ENCODE measurements at places on chromosomes 7 and 10. TPM values are rescaled to one million over a fixed set of nuclear protein-coding genes. Genes with fewer than 3 reads are reported as not detected.

DNA sequence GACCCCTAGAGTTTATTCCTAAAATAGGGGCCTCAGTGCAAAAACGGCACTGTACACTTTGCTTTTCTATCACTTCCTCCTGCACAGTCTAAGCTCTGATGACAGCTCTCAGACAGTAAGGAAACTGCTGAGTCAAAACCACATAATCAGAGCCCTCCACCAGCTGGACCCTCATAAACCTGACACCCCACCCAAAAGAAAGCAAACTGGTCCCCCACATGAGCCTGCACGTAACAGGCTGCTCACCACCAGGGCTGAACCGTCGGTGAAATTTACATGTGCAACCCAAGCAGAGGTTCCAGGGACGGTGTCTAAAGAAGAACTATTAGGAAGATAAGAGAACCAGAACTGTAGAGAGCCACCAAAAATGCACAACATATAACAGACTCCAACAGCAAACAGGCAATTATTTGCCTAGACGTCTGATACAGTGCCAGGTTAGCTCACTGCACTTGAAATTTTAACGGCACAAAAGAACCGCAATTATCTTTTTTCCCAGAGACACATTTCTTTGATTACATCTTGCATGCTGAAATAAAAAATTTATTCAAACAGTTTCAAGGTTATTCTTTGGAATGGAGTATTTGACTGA, 19.6 kb downstream of the SGMS1 start:
- no peaks in the 10 kb centered on the region for H3K27me3 ChIP-seq
- H3K36me3 ChIP-seq = no peaks in the 10 kb centered on the region
- DNase-seq = no peak
- H3K4me1 ChIP-seq = peaks cover 93% of the 10 kb centered on the region

GRCh38 chr10:87852089-87852488, 11.2 kb downstream of the KLLN start:
- H3K36me3 ChIP-seq = no peaks in the 10 kb centered on the region
- H3K4me1 ChIP-seq = no peaks in the 10 kb centered on the region
- no peak overlapping the region for H3K4me3 ChIP-seq
- DNase-seq = no peak
- H3K27ac ChIP-seq = no peak overlapping the region
- no peaks in the 10 kb centered on the region for H3K27me3 ChIP-seq

GRCh38 chr7:28755255-28755654, 202.9 kb downstream of the TRIL start:
- H3K27me3 ChIP-seq = no peaks in the 10 kb centered on the region
- no peaks in the 10 kb centered on the region for H3K36me3 ChIP-seq
- H3K4me3 ChIP-seq = no peak overlapping the region

GRCh38 chr7:76326646-76327233, 24.3 kb downstream of the HSPB1 start:
- H3K36me3 ChIP-seq = peaks cover 56% of the 10 kb centered on the region
- no peak for DNase-seq
- H3K27ac ChIP-seq = peak overlapping the region; percentile 60
- no peak overlapping the region for H3K4me3 ChIP-seq
- H3K4me1 ChIP-seq = peaks cover 96% of the 10 kb centered on the region

- DNase-seq = no peak
- no peaks in the 10 kb centered on the region for H3K4me1 ChIP-seq
- peaks cover 29% of the 10 kb centered on the region for H3K36me3 ChIP-seq
- no peak overlapping the region for H3K4me3 ChIP-seq
- H3K27ac ChIP-seq = no peak overlapping the region
Measured at GRCh38 chr10:118692872-118693271, 61.9 kb downstream of the CACUL1 start.

- no peak for DNase-seq
- H3K27me3 ChIP-seq = no peaks in the 10 kb centered on the region
- H3K36me3 ChIP-seq = peaks cover 82% of the 10 kb centered on the region
- H3K4me1 ChIP-seq = peaks cover 18% of the 10 kb centered on the region
Measured at GRCh38 chr7:135189961-135190360, 19.5 kb upstream of the CYREN start.

- H3K27me3 ChIP-seq = no peaks in the 10 kb centered on the region
- no peaks in the 10 kb centered on the region for H3K36me3 ChIP-seq
- no peak overlapping the region for H3K4me3 ChIP-seq
- no peak for DNase-seq
- peaks cover 9% of the 10 kb centered on the region for H3K4me1 ChIP-seq
Measured at GRCh38 chr10:91520661-91521060, 110.5 kb downstream of the HECTD2 start.

The ITGA8 gene
- total RNA-seq = 1.7 TPM

The CALML3 gene
- not detected for total RNA-seq

The CDH23 gene
- total RNA-seq = 4.5 TPM

The CDHR3 gene
- total RNA-seq = 11.4 TPM

The ITPRID1 gene
- not detected for total RNA-seq

The LBX1 gene
- not detected for total RNA-seq

The STOX1 gene
- 0.33 TPM for total RNA-seq

The SLC26A5 gene
- total RNA-seq = not detected
